ENCODE measurements at places on chromosomes 6 and 20. TPM values are rescaled to one million over a fixed set of nuclear protein-coding genes. Genes with fewer than 3 reads are reported as not detected.

Gene BPIFA1
- not detected for total RNA-seq

Gene SIRPD
- not detected for total RNA-seq

Gene MROH8
- total RNA-seq: 0.79 TPM

Gene BANF2
- total RNA-seq: not detected

Gene RIOK1
- 13.1 TPM for total RNA-seq
